Femur (tissue), 1 donor: ENCODE measurements at places on chromosomes 1 and 21.

GRCh38 chr21:45412909-45413611, 8.1 kb downstream of the COL18A1 start:
- DNase-seq = no peak

- no peak for DNase-seq
These were observed 229.2 kb downstream of the TTLL7 start for GRCh38 chr1:83769594-83770318.

DNA sequence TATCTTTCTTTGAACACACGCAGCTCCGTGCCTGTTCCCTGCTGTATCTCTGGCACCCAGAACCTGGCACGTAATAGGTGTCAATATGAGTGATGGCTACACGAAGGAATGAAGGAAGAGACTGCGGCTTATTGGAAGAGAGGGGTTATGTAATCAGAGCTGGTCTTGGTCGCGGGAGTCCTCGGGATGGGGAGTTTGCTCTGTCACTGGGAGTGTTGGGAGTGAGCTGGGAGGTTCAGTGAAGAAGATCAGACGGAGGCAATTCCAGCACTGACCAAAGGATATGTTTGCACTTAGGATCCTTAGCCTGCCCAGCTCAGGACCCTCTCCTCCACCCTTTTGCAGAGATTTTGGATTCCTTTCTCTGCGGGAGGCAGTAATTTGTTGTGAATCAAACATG, 709.1 kb downstream of the PTPRU start:
- no peak for DNase-seq

GRCh38 chr1:160781186-160781766, 14.7 kb upstream of the LY9 start:
- no peak for DNase-seq

DNA sequence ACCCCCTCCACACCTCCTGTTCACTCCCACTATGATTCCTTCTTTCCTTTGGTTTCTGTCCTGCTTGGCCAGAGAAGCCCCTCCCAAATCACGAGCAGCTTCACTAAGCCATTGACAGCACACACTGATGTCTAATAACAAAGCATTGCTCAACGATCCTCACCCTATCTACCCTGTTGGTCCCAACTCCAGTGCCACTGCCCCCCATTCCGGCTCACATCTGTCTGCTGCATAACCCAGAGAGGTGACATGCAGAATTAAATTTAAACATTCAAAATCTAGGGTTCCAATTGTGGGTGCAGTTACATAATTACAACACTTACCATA, 236.9 kb downstream of the TTLL7 start:
- DNase-seq = no peak
